Renal pelvis (tissue), 12 donors: ENCODE measurements at places on chromosomes 3 and 15. TPM values are rescaled to one million over a fixed set of nuclear protein-coding genes. Genes with fewer than 3 reads are reported as not detected.

DNA sequence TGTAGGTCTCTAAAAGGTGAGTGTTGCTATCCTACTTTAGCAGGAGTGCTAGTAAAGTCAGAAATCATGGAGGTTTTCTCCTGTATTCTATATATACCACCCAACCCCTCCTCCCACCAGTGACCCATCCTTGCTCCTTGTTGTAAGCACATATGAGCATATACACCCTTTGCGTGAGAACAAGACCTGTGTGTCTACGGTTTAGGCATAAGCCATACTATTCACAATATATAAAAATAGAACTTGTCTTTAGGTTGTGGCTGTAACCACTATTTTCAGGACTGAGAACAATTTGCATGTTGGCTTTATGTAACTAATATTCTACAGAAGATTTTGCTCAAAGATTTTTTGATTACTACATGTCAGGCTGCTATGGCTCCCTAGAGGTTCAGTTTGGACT is 59.1 kb upstream of the TOP2B start:
- no peak for DNase-seq

- DNase-seq = no peak
These were observed 223.8 kb downstream of the ADAMTS9 start for GRCh38 chr3:64463981-64464380.

GRCh38 chr3:196360586-196360985 is 22.4 kb upstream of the TM4SF19 start:
- DNase-seq = no peak

DNA sequence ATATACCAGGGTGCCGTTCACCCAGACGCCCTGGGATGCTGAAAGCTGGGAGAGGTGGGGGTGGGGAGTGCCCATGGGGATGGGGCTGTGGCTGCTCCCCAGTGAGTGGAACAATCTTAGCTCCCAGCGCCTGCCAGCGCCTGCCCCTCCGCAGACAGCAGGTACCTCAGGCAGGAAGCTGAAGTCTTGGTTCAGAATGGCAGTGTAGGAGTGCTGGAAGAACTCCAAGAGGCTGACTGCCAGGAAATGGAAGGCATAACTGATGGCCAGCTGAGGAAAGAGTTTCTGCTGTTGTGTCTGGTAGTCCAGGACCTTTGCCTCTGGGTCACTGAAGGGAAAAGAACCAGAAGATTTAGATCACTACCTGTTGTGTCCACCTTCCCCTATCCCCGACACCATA is 8.4 kb downstream of the ACOX2 start:
- no peak for DNase-seq

GRCh38 chr15:41905036-41905793 is 11.4 kb upstream of the SPTBN5 start:
- no peak for DNase-seq

DNA sequence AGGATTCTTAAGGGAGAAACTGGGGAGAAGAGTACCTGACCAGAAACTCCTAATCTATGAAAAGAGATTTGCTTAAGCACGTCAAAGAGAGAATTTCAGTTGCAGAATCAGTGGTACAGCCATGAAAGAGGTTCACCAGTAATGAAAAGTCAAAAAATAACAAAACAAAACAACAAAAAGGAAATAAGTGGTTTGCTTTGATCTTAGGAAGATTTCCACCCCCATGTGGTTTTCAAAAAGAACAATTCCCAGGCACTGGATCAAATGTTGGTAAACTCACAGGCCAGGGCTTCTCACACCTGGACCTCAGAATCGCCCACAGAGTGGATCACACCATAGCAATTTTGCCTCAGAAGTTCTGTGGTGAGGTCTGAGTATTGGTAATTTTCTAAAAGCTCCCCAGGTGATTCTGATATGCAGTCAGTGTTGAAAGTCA is 67.5 kb downstream of the TMEM39A start:
- DNase-seq = no peak

DNA sequence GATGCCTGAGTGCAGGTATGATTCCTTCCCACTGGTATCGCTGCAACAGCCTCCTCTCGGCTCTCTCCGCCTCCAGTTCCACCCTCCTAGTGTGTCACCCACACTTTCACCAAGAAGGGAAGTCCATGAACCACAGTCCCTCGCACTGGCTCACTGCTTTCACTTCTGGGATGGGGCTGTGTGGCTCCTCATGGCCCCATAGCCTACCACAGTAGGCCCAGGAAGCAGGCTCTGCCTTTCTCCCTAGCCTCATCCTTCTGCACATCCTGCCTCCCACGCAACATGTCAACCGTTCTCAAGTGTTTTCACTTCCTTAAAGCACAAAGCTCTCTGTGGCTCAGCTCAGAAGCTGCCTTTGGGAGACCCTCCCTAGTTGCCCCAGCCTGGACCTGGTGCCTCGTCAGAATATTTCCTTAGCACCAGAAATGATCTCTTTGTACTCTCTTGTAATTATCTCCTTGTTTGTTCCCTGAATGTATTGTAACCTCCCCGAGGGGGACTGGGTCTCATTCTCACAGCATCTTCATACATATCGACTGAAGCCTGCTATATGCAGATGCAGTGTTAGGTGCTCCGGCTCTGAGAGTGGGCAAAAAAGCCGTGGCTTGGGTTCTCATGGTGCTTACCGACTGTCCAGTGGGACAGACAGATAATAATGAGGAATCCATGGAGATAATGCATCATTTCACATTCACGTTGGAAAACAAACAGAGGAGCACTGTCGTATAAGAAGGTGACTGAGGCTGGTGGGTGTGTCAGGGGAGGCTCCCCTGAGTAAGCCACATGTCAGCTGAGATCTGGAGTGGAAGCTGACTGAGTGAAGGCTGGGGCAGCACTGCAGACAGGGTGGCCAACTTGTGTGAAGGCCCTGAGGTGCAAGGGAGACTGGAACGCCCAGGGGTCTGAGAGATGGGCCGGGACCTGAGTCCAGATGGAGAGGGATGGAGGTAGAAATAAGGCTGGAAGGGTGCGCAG is 107.1 kb downstream of the DGKG start:
- DNase-seq = no peak

- no peak for DNase-seq
These were observed 1.2 kb downstream of the GP5 start for GRCh38 chr3:194397757-194398312.

DNA sequence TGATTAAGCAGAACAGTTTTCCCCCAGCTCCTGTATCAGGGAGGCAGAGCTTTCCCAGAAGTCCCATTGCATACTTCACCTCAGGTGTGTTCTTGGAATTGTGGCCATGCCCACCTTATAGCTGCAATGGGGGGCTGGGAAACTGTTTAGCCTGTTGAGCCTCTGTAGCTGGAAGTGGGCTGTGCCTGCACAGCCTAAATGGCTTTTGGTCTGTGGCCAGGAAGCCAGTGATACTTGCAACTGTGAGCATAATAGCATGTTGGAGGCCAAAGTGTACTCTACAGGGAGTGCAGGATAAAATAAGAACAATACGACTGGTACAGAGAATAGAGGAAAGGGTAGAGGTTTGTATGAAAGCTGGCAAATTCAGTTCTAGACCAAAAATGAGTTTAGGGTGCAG is 248.5 kb downstream of the PTPRG start:
- DNase-seq = peak; percentile 33

DNA sequence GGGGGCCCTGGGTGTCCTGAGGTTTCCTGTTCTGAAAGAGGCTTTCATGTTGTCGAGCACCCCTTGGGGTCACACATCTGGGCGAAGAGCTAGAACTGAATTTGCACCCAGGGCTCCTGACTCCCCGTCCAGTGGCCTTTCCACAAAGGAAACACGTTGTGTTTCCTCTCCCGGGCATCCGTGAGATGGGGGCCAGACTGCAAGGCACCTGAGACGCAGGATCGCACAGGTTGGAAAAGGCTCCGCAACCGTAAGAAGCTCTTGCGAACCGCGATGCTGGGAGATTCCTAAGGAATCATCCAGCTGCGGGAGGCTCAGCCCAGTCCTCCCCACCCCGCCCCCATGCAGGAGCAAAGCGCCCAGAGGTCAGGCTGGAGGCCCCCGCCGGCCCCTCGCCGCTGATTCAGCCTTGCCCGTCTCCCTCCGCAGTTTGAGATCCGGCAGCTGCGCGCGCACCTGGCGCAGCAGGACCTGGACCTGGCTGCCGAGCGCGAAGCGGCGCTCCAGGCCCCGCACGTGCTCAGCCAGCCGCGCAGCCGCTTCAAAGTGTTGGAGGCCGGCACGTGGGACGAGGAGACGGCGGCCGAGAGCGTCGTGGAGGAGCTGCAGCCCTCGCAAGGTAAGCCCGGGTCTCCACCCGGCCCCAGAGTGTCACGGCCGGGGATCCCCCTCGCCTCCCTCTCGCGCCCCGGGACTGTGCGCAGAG is 119.6 kb downstream of the ETFA start:
- no peak for DNase-seq

DNA sequence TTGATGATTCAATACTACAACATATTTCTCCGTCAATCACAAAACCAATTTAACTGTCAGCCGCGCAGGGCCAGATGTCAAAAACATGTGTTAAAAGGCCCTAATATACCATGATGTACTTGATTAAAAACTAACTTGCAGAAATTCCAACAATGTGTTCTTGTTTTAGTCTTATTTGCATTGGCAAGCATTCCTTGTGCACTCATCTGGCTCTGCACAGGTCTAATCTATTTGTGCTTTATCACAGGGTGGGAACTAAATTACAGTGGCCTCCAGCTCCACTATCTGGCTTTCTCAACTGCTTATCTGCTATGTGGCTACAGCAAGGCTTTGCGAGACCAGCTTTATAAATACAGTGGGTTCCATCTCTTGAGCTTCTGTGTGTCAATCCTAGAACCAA is 455.5 kb downstream of the ERC2 start:
- DNase-seq = no peak

DNA sequence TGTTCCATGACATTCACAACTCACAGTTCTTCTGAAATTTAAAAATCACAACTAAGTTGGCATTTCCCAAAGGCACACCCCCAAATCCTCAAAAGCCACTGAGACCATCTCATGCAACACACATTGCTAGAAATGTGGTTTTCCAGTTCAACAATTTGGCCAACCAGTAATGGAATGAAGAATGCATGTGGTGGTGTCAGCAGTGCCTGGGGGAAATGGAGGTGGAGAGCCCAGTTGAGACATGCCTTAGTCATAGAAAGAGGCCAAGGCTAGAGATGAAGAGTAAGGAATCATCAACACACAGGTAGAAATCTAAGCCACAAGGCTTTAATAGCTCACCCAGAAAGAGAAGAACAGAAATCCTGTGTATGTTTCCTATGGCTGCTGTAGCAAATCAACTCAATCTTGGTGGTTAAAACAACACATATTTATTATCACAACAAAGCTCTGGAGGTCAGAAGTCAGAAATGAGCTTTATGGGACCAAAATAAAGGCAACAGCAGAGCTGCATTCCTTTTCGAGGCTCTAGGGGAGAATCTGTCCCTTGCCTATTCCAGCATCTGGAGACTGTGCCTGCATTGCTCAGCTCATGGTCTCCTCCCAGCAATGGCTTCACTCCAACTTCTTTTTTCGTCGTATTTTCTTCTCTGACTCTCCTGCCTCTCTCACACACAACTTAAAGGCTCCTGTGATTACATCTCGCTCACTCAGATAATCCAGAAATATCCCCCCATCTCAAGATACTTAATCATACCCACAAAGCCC is 54.0 kb downstream of the SNTN start:
- DNase-seq = no peak

DNA sequence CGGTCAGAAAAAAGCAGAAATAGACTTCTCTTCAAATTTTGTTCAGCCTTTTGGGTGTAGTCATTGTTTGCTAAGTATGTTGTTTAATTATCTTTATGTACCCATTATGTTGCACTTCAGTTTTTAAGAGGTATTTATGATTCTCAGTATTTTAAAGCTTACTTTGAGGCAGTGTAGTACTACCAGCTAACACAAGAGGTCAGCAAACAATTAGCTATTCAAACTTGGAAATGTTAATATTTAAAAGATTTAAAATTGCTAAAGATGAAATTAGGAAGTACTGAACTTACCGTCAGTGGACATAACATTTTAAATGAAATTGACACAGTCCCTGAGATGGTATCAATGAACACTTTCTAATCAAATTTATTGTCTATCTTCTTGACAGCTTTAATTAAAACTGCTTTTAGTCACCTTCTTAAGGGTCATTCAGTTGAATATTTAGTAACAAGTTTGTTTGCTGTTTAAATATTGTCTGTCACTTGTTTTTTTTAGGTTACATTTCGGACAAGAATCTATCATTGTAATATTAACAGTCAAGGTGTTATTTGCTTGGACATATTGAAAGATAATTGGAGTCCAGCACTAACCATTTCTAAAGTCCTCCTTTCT is 28.1 kb downstream of the NKIRAS1 start:
- no peak for DNase-seq

- DNase-seq = no peak
These were observed 405 bp upstream of the SPG21 start for GRCh38 chr15:64990168-64990470.

GRCh38 chr3:161894657-161895056 is 398.0 kb downstream of the OTOL1 start:
- no peak for DNase-seq

DNA sequence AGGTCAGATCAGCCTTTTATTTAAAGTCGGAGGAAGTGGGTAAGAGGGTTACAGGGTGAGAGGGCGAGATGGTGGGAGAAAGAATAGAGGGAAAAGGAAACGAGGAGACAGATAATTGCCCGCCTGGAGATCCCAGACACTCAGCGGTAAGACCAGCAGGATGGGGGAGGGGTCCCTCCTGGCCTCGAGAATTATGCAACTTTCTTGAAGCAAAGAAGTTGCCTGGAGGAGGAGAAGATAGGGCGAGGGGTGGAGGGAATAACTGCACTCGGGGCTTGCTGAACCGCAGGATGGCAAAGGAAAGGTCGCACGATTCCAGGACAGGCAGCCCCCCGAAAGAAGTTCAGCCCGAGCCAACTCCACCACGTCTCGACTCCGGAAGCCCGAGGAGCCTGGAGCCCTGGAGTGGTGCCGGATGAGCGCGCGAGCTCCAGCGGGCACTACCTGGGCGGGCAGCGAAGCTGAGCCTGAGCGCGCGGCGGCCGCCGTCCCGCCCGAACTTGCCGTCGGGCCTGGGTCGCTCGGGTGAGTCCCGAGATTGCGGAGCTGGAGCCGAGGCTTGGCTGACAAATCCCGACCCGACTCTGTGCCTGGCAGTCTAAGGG is 402 bp downstream of the WWTR1 start:
- DNase-seq = no peak

TF gene
- 7.9 TPM for polyA plus RNA-seq

ATP13A5 gene
- polyA plus RNA-seq = not detected

CHRNA5 gene
- 5.5 TPM for polyA plus RNA-seq

TMEM158 gene
- polyA plus RNA-seq = 4.4 TPM

FAM81A gene
- polyA plus RNA-seq = 33.7 TPM

ALPK3 gene
- 27.2 TPM for polyA plus RNA-seq

ISL2 gene
- polyA plus RNA-seq = not detected

MEIS2 gene
- 138 TPM for polyA plus RNA-seq

CPLX3 gene
- 0.09 TPM for polyA plus RNA-seq

DPH6 gene
- 18.4 TPM for polyA plus RNA-seq
